Hematopoietic multipotent progenitor cell (in vitro differentiated cells): ENCODE measurements at places on chromosomes 1 and 21. TPM values are rescaled to one million over a fixed set of nuclear protein-coding genes. Genes with fewer than 3 reads are reported as not detected.

Gene FCER1A
- 88.6 TPM for total RNA-seq

Gene OR6K3
- not detected for total RNA-seq

Gene C1orf35
- 18.6 TPM for total RNA-seq

Gene CRP
- not detected for total RNA-seq

Gene AMY1C
- total RNA-seq: not detected

Gene OLFML3
- total RNA-seq: 3.2 TPM

Gene BCAS2
- total RNA-seq: 12.4 TPM

Gene PPM1J
- total RNA-seq: under 0.01 TPM

Gene TMOD4
- under 0.01 TPM for total RNA-seq

Gene DDAH1
- 0.81 TPM for total RNA-seq

Gene TMCC2
- 8.6 TPM for total RNA-seq

Gene GNPAT
- total RNA-seq: 23.4 TPM

Gene SLAMF6
- total RNA-seq: 0.54 TPM

Gene FCRL1
- 3.2 TPM for total RNA-seq

Gene LRRC71
- not detected for total RNA-seq

Gene ACTA1
- not detected for total RNA-seq
